ENCODE measurements at places on chromosomes 12 and 14. TPM values are rescaled to one million over a fixed set of nuclear protein-coding genes. Genes with fewer than 3 reads are reported as not detected.

GRCh38 chr12:122051231-122051876 lies 27.2 kb upstream of the MLXIP start:
- H3K36me3 ChIP-seq, result no peaks in the 10 kb centered on the region
- no peak for DNase-seq
- H3K4me1 ChIP-seq, result peaks cover 7% of the 10 kb centered on the region

GRCh38 chr14:59998564-59998963 lies 78.6 kb downstream of the LRRC9 start:
- no peak for DNase-seq
- H3K36me3 ChIP-seq, result no peaks in the 10 kb centered on the region
- no peak overlapping the region for H3K4me3 ChIP-seq
- H3K27ac ChIP-seq, result no peak overlapping the region

DNA sequence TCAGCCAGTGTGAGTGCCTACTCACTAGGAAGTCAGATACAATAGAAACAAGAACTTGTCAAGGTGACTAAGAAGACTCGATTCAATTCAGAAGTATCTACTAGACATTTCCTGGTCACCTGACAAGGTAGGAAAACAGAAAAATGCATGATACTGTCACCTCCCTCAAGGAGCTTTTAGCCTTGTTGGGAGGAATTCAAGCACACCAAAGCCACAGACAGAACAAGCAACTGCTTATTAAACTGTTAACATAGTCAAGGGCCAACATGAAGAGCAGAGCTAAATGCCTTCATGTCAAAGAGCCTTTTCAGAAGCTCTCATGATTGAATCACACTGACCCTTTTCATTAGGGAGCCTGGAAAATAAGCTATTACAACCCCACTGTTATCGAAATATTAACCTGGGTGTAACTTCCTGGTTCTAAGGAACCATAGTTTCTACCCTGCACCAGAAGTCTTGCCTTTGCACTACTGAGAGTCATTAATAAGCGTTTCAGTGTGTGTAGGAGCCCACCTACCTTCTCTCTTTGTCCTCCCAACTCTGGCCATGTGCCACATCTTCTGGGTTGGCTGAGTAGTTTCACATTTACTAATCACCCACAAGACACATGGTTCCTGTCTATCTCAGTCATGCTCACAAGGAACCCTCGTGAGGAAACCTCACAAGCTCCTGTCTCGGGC lies 31.0 kb upstream of the LGALS3 start:
- no peak overlapping the region for H3K27ac ChIP-seq
- peaks cover 1% of the 10 kb centered on the region for H3K27me3 ChIP-seq
- no peak for DNase-seq
- H3K4me3 ChIP-seq, result no peak overlapping the region
- H3K36me3 ChIP-seq, result no peaks in the 10 kb centered on the region

Gene P2RX2
- total RNA-seq, result not detected

GRCh38 chr12:16211731-16212130 lies 65.8 kb downstream of the SLC15A5 start:
- H3K4me1 ChIP-seq, result no peaks in the 10 kb centered on the region
- no peak for DNase-seq
- no peak overlapping the region for H3K4me3 ChIP-seq
- H3K27ac ChIP-seq, result no peak overlapping the region

- no peak overlapping the region for H3K27ac ChIP-seq
- DNase-seq, result no peak
- H3K4me1 ChIP-seq, result peaks cover 11% of the 10 kb centered on the region
- H3K36me3 ChIP-seq, result no peaks in the 10 kb centered on the region
Observed at GRCh38 chr12:104057771-104058197, 6.5 kb upstream of the HCFC2 start.

DNA sequence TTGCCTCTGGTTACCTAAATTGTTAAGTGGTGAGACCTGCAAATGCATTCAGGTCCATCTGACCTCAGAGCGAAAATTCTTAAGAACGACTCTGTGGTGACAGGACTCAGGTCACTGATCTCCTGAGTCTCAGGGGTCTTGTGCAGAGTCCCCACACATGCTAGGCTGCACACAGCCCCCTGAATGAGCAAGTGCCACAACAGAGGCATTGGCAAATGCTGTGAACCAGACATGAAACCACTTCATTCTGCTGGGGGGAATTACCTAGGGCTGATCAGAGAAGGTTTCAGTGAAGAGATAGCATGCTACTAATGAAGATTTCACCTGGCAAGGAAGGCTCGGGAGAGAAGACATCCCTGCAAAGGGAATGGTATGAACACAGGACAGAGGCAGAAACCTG lies 281.6 kb downstream of the ITPR2 start:
- peaks cover 8% of the 10 kb centered on the region for H3K4me1 ChIP-seq
- H3K36me3 ChIP-seq, result peaks cover 9% of the 10 kb centered on the region
- H3K27ac ChIP-seq, result no peak overlapping the region
- H3K4me3 ChIP-seq, result no peak overlapping the region

Gene METTL1
- total RNA-seq, result 36.1 TPM

Gene MIPOL1
- 4.4 TPM for total RNA-seq

- no peaks in the 10 kb centered on the region for H3K4me1 ChIP-seq
- H3K27me3 ChIP-seq, result no peaks in the 10 kb centered on the region
- no peak overlapping the region for H3K27ac ChIP-seq
Observed at GRCh38 chr12:125549836-125550235, 484.6 kb downstream of the AACS start.

Gene SLIRP
- total RNA-seq, result 196 TPM

- H3K36me3 ChIP-seq, result no peaks in the 10 kb centered on the region
- no peak overlapping the region for H3K27ac ChIP-seq
- H3K4me1 ChIP-seq, result peaks cover 8% of the 10 kb centered on the region
- DNase-seq, result no peak
- H3K27me3 ChIP-seq, result peaks cover 38% of the 10 kb centered on the region
Observed at GRCh38 chr12:113757221-113758002, 208.7 kb downstream of the RBM19 start.

DNA sequence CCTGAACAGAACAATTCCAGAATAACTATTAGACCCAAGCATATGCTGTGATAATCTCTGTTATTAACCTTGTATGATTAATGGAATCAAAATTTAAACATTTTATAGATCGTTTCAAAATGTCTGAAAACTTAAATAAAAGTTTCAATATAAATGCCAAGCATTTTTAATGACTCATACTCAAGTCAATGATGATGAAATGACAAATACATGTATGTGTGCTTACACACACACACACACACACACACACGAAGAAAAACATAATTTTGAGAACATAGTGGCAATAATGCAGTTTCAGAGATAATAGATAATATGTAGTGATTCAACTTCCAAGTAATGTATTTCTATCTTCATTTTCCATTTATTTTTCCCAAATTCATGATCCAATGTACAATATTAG lies 384.9 kb upstream of the FOXG1 start:
- DNase-seq, result no peak
- no peaks in the 10 kb centered on the region for H3K27me3 ChIP-seq
- H3K4me1 ChIP-seq, result no peaks in the 10 kb centered on the region
- no peak overlapping the region for H3K27ac ChIP-seq
- H3K36me3 ChIP-seq, result no peaks in the 10 kb centered on the region
- H3K4me3 ChIP-seq, result no peak overlapping the region

GRCh38 chr12:51846271-51846691 lies 2.2 kb downstream of the FIGNL2 start:
- H3K27ac ChIP-seq, result no peak overlapping the region
- H3K4me3 ChIP-seq, result 0 out of 2 replicates have a peak overlapping the region, but pooled peaks have one; percentile 11
- H3K4me1 ChIP-seq, result no peaks in the 10 kb centered on the region
- peaks cover 58% of the 10 kb centered on the region for H3K27me3 ChIP-seq

Gene DGLUCY
- total RNA-seq, result 16.2 TPM

Gene BDKRB1
- 41.5 TPM for total RNA-seq

DNA sequence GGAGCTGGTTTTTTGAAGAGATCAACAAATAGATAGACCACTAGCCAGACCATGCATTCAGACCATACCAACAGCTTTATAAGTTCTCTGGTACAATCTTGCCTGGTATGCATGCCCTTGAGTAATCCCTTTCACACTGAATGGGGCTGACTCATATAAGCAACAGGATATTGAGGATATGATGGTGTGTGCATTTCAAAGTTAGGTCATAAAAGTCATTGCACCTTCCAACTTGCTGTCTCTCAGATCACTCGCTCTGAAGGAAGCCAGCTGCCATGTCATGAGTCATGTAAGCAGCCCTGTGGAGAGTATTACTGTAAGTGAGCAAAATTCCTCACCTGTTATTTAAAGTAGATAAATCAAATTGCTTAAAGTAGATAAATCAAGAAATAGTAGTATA lies 45.0 kb upstream of the OR6J1 start:
- H3K4me1 ChIP-seq, result peaks cover 52% of the 10 kb centered on the region
- peak; percentile 88 for DNase-seq
- H3K27me3 ChIP-seq, result peaks cover 24% of the 10 kb centered on the region
- H3K36me3 ChIP-seq, result peaks cover 38% of the 10 kb centered on the region

DNA sequence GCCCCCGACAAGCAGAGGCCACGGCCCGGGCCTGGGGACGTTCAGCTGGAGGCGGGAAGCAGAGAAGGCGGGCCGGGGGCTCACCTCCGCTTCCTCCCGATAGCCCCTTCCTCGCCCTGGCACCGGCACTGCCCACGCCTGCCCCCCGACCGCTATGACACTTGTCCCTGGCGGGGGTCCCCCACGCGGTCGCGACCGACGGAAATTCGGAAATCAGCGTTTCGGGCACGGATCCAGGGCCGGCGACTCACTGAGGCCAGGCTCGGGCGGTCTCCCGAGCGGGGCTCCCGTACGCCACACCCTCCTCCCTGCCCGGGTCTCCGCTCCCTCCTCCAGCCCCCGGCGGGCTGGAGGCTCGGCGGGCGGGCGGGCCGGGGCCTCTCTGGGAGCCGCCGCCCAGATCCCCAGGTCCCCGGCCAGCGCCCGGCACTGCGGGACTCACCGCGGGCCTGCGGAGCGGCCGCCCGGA lies 581 bp downstream of the PITPNM2 start:
- 0 out of 2 replicates have a peak, but pooled peaks cover 3% of the 10 kb centered on the region for H3K36me3 ChIP-seq
- H3K27me3 ChIP-seq, result peaks cover 25% of the 10 kb centered on the region
- H3K4me3 ChIP-seq, result peak overlapping the region; percentile 65

GRCh38 chr12:2335916-2336315 lies 283.1 kb downstream of the CACNA1C start:
- H3K27ac ChIP-seq, result peak overlapping the region; percentile 99
- peaks cover 13% of the 10 kb centered on the region for H3K36me3 ChIP-seq
- peaks cover 96% of the 10 kb centered on the region for H3K4me1 ChIP-seq
- no peaks in the 10 kb centered on the region for H3K27me3 ChIP-seq
- DNase-seq, result no peak

GRCh38 chr14:27890259-27890658 lies 876.3 kb upstream of the FOXG1 start:
- no peak overlapping the region for H3K4me3 ChIP-seq
- DNase-seq, result no peak
- H3K27ac ChIP-seq, result no peak overlapping the region
- H3K36me3 ChIP-seq, result no peaks in the 10 kb centered on the region
- no peaks in the 10 kb centered on the region for H3K4me1 ChIP-seq
